Effector CD4-positive, alpha-beta T cell (primary cell): ENCODE measurements at places on chromosomes 11 and 22.
A peak's percentile ranks its signal among the peaks of the same experiment; 100 is the strongest.

GRCh38 chr11:2585566-2586086 lies 114.2 kb downstream of the KCNQ1OT1 start:
- DNase-seq = no peak

DNA sequence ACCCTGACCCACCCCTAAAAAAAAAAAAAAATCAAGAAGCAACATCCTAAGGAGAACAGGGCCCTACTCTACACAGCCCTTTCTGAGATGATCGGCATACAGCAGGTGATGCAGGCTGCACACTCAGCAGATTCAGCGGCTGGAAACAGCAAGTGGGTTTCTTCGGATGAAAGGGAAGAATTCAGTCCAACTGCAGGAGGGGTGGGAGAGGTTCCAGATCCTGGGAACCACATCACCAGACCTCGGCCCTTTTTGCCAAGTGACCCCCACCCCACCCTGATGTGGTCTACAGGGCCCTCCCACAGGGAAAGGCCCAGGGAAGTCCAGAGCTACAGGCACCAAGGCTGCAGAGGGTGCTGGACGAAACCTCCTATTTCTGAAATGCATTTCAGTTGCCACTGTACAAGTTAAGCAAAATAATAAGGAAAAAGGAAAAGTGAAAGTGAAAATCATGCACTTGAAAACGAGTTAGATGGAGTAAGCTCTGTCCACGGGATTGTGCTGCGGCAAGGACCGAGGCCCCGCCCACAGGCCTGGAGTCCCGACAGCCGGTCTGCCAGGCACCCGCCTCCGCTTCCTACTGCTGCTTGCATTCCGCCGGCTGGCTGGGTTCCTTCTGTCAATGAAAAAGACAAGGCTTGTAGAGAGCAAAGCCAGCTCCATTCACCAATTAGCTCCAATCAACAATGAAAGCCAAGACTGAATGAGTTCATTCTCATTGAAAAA lies 16.0 kb upstream of the PHLDA2 start:
- peak; percentile 26 for DNase-seq

GRCh38 chr11:72472765-72473164 lies 38.4 kb upstream of the CLPB start:
- no peak for DNase-seq

DNA sequence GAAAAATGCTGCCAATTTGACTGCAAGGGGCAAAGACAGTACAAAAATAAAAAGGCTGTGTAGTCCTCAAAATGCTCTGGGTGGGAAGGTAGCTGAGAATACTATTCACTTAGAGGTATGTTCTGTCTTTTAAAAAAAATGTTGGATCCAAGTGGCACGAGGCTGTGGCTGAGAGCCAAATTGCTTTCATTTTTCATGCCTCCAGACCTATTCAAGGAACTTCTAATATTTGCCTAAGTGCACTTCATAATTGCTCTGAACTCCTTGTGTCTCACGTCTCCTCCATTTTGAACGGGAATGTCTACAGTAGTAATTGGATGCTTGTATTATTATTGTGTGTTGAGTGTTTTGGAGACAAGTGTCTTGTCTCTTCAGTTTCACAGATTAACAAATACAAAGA lies 19.1 kb upstream of the SLC22A25 start:
- DNase-seq = no peak

GRCh38 chr22:45565973-45566372 lies 63.3 kb downstream of the FBLN1 start:
- no peak for DNase-seq

DNA sequence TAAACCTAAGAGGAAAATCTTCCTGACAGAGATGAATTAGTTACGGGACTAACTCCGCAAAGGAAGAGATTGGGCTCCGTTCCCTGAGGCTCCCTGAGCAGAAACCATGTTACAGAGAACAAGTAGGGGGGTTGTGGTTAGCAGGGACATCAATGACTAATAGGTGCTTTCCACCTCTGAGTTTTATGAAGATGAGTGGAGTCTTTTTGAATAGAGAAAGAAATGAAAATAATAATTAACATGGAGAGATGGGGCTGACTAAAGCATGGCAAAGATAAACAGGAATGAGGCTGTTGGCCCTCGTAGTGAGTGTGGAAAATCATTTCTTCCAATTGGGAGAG lies 47.5 kb upstream of the PICALM start:
- no peak for DNase-seq

DNA sequence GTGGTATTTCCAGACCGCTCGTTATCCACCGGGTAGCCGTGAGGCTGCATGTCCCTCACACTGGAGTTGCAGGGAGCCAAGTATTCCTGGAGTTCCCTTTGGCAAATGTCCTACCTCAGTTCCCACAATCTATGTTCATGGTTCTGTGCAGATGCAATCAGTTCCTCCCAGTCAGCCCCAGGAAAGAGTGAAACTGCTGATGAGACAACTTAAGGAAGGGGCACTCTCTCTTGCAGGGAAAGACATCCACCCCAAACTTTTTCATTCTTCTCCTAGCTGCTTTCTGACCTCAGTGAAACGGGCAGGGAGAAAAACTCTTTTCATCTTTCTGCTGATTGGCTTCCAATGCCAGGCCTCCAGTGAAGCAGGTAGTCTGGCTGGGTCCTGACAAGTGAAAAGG lies 205.1 kb upstream of the TMEM45B start:
- no peak for DNase-seq

DNA sequence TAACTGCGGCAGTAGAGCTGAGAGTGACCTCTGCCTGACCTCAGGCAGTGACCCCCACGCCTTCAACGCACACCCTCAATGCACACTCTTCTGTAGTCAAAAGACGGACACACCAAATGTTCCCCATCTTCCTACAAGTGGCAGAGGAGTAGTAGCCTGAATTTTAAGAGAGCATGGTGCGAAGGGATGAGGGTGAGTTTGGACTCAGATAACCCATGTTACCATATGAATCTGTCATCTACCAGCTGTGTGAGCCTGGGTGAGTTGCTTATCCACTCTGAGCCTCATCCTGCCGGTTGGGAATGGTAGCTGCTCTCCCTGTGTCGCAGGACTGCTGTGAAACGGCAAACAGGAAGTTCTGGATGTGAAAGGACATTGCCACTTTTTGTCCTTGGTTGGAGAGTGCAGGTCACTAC lies 20.6 kb upstream of the ROBO3 start:
- DNase-seq = no peak

DNA sequence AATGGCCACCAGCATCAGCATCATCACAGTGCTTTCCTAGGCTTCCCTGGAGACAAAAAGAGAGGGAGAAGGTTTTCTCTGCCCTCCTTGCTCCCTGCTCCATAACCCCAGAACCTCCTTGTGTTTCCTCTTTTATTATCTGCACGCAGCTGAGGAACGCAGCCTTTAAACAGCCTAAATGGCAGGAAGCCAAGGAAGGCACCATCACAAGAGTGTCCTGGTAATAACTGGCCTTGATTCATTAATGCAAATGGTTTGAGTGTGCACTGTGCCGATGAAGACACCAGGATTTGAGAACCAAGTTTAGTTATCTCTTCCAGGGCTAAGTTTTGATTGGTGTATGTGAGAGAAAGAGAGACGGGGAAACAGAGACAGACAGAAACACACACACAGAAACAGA lies 29.4 kb upstream of the DRD2 start:
- DNase-seq = no peak

DNA sequence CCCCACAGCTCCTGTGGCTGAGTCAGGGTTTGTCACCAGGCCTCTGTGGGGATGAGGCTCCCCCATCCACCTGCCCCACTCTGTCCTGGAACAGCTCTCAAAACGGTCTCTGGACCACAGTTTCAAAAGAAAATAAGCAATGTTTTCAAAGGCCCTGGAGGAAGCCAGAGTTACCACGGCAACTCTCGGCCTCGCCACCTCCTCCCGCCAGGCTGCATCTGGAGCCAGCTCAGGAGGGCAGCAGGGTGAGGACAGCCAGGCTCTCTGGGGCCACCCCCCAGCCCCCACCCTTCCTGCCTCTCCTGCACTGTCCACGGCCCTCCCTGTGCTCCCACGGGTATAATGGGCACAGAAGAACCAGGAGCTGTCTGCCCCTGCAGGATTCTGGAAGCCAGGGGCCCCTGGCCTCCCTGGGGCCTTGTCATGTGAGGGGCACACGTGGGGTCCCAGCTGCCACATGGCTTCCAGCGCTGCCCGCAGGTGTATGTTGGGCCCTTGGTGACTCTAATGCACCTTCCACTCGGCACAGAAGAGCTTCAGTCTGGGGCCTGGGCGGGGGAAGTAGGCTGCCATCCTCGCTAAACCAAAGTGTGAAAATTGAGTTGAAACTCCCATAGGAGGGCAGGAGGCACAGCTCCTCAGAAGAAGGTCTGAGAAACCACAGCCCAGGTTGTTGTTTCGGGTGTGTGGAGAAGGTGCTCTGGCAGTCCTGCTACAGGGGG lies 10.3 kb downstream of the CD81 start:
- DNase-seq = no peak

GRCh38 chr11:95671768-95672167 lies 117.8 kb downstream of the FAM76B start:
- no peak for DNase-seq

- no peak for DNase-seq
Measured at GRCh38 chr11:68965901-68966853, 14.6 kb downstream of the MRGPRD start.

DNA sequence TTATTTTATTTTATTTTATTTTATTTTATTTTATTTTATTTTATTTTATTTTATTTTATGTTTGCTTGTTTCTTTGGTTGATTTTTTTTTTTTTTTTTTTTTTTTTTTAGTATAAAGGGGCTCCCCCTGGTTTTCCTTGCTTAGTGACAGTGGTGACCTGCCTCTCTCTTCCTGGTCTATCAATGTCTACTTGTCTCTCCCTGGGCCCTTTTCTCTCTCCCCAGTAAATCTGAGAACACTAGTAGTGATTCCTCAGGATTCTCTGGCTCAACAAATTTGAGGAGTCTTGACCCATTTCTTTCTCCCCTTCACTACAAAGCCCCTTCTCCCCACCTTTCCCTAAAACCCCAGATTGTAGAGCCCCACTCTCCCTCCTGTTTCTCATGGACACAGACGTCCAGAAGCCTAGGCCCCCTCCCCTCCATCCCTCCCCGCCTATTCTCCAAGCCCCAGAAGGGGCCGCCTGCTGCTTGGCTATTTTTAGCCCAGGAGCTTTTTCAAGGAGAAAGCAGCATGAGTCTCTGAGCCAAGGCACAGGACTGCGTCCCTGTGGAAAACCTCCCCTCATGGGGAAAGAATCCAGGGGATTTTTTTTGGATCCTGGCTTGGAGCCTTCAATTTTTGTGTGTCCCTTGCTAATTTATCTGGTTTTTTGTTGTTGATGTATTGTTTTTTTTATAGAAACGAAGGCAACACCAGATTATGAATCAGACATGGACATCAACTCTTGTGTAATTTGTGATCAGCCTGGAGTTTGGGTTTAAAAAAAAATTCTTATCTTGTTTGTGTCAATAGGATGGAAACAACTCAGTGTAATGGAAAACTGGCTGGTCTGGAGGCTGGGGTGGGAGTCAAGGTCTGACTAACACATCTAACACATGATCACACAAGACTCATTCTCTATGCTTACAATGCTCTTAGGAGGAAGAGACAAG lies 17.5 kb upstream of the ACCSL start:
- no peak for DNase-seq

- DNase-seq = no peak
Measured at GRCh38 chr11:124801014-124801413, 808 bp upstream of the MSANTD2 start.

DNA sequence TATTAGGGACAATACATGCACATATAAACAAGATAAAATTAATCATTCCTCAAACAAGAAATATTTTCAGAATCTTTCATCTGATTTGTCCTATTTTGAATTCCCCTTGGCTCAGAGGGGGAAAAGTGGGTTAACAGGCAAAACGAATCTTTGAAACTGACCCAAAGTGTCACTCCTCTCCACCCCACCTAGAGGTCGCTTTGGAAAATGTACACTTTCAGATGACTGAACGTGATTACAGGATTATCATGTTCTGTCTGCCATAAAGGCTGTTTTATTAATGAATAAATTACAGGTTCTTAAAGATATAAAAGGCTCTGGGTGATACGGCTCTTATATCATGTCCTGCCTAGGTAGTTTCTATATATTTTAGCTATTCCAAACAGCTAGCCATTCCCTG lies 1735.0 kb downstream of the LRRC4C start:
- DNase-seq = no peak

GRCh38 chr11:46012185-46012584 lies 89.7 kb downstream of the LARGE2 start:
- DNase-seq = no peak

GRCh38 chr11:125903711-125904659 lies at the start of gene DDX25:
Gene DDX25, plus strand, starts transcription at chr11:125904508. Its CDS starts 10 bp downstream, at chr11:125904518.
- DNase-seq = peak; percentile 12

DNA sequence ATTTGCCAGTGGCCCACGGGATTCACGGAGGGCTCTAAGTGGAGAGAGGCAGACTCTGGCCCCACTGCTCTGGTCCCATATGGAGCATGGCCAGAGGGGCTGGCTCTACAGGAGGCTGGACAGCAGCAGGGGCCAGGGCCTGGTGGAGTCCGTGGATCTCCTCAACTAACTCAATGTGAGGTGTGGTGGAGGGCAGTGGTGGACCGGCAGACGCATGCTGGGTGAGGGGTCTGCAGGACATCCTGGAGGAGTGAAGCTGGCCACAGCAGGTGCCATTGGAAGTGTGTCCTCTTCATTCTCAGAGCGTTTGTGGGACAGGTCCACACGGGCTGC lies 15.6 kb downstream of the IGF2 start:
- DNase-seq = no peak

DNA sequence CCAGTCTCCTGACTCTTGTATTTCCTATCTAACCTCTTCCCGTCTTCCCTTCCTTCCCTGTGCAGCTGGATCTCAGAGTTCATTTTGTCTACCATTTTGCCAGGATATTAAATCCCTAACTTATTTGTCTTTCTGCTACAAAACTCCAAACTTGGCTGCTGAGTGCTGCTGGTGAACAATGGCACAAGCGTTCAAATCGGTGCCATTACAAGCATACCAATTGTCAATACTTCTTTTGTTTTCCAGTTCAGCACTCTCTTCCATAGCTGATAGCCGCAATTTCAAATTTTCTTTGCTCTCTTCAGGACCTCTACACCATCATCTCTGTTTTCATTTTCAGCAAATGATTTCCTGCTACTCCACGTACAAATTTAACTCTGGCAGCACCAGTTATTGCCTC lies 13.4 kb downstream of the IL18 start:
- DNase-seq = no peak

- no peak for DNase-seq
Measured at GRCh38 chr11:70921804-70922203, 330.6 kb downstream of the SHANK2 start.
